ENCODE measurements at places on chromosomes 2 and 18. TPM values are rescaled to one million over a fixed set of nuclear protein-coding genes. Genes with fewer than 3 reads are reported as not detected.

DNA sequence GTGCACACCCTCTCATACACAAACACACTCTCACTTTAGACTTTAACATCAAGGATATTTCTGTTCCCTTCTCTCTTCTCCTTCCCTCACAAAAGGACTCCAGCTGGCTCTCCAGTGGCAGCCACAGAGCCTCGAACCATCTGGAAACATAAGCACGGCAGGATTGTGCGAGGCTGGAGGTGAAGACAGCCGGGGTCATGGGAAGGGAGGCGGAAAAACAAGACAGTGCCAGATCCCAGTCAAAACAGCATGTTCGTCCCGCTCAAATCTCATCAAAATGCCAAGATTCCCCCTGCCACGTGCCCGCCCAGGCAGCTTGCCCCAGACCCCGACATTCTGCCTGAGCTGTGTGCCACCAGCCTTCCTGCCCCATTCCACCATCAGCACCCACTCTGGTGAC is 180.3 kb downstream of the ZBTB7C start:
- H3K4me3 ChIP-seq: no peak overlapping the region
- no peaks in the 10 kb centered on the region for H3K36me3 ChIP-seq
- no peak overlapping the region for H3K27ac ChIP-seq
- DNase-seq: no peak
- H3K4me1 ChIP-seq: no peaks in the 10 kb centered on the region

GRCh38 chr2:62486439-62486765 is 19.6 kb downstream of the TMEM17 start:
- H3K4me1 ChIP-seq: peaks cover 4% of the 10 kb centered on the region
- no peaks in the 10 kb centered on the region for H3K27me3 ChIP-seq
- no peaks in the 10 kb centered on the region for H3K36me3 ChIP-seq
- H3K27ac ChIP-seq: peak overlapping the region; percentile 76
- no peak for DNase-seq

DNA sequence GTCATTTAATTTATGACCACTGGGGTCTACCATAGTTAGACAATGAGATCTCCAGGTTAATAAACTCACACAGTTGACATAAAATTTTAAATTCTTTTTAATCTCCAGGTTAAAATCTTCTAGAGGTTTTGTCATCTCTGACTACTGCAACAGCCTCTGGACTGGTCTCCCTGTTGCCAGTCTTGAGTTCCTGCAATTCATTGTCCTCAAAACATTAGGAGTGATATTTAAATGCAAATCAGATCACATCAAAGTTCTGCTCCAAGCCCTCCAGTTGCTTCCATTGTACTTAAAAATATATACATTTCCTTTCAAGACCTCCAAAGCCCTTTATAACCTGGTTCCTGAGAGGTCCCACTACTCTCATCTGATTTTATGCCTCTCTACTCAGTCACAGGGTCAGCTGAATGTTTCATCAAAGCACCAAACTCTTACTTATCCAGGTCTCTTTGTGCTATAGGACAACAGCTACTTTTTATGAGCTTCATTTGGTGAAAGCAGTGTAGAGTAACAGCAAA is 18.6 kb upstream of the LINC00305 start:
- H3K36me3 ChIP-seq: no peaks in the 10 kb centered on the region
- DNase-seq: no peak
- H3K27me3 ChIP-seq: no peaks in the 10 kb centered on the region

DNA sequence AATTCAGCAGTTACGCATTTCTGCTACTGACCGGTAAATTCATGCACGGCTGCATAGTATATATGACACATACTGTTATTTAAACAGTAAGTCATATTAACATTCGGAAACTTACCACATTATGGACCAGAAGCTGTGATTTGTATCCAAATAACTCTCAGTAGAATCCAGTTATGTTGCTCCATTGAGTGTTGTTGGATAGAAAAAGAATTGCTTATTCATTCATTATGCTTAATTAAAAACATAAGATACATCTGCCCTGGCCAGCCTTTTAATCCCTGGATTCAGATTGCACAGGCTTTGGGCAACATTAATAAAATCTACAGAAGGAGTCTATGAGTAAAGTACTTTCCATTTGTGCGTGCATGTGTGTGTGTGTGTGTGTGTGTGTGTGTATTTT is 111.3 kb downstream of the CPS1 start:
- H3K4me3 ChIP-seq: no peak overlapping the region
- H3K27ac ChIP-seq: no peak overlapping the region
- H3K4me1 ChIP-seq: no peaks in the 10 kb centered on the region
- H3K36me3 ChIP-seq: no peaks in the 10 kb centered on the region
- no peak for DNase-seq
- H3K27me3 ChIP-seq: no peaks in the 10 kb centered on the region

The LONRF2 gene
- 10.3 TPM for total RNA-seq

The SERPINB13 gene
- total RNA-seq: not detected

The RAB6D gene
- total RNA-seq: not detected

The RFTN2 gene
- 22.2 TPM for total RNA-seq

The RESP18 gene
- total RNA-seq: not detected

Measured in aorta (tissue), 5 donors.